ENCODE measurements at places on chromosomes 16 and 17. TPM values are rescaled to one million over a fixed set of nuclear protein-coding genes. Genes with fewer than 3 reads are reported as not detected.

The TP53TG3F gene
- not detected for polyA plus RNA-seq

The RGS9 gene
- polyA plus RNA-seq: 0.25 TPM

The ABCC11 gene
- not detected for polyA plus RNA-seq

The TMC7 gene
- not detected for polyA plus RNA-seq

The TBX21 gene
- 1.3 TPM for polyA plus RNA-seq

The TMEM100 gene
- not detected for polyA plus RNA-seq

The SLC46A1 gene
- 1.0 TPM for polyA plus RNA-seq

The LRRC37B gene
- polyA plus RNA-seq: 9.6 TPM

The VAT1L gene
- polyA plus RNA-seq: not detected

The CTF1 gene
- polyA plus RNA-seq: not detected

The KRTAP2-2 gene
- not detected for polyA plus RNA-seq

The KRTAP4-1 gene
- not detected for polyA plus RNA-seq

The EIF3C gene
- 208 TPM for polyA plus RNA-seq

The DLX4 gene
- 0.11 TPM for polyA plus RNA-seq

The FBXW10B gene
- not detected for polyA plus RNA-seq

The TBC1D3G gene
- not detected for polyA plus RNA-seq

The MRPS7 gene
- 132 TPM for polyA plus RNA-seq

The SPIRE2 gene
- polyA plus RNA-seq: 0.16 TPM

The CRK gene
- polyA plus RNA-seq: 24.8 TPM

The DOC2B gene
- polyA plus RNA-seq: not detected
